NCI-H187 treated with DMSO at 0.1 percent for 48 hours (cell line): ENCODE measurements at places on chromosomes 2 and 18.

DNA sequence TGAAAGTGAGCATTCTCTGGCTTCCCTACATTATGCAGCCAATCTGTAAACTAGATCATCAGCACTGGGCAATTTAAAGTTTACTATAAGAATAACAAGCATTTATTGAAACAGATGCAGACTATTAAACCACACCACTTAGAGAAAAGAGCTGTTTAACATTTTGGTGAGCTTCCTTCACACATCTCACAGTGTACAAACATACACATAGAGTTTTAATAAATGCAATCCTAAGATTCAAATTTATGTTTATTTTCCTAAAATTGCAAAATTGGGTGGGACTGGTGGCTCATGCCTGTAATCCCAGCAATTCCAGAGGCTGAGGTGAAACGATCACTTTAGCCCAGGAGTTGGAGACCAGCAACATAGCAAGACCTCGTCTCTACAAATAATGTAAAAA, 199.3 kb downstream of the SH3BP4 start:
- no peak for DNase-seq

- DNase-seq: no peak
Observed at GRCh38 chr2:234022424-234022823, 28.1 kb upstream of the SPP2 start.

- DNase-seq: no peak
Observed at GRCh38 chr2:104658144-104658835, 195.6 kb upstream of the POU3F3 start.

DNA sequence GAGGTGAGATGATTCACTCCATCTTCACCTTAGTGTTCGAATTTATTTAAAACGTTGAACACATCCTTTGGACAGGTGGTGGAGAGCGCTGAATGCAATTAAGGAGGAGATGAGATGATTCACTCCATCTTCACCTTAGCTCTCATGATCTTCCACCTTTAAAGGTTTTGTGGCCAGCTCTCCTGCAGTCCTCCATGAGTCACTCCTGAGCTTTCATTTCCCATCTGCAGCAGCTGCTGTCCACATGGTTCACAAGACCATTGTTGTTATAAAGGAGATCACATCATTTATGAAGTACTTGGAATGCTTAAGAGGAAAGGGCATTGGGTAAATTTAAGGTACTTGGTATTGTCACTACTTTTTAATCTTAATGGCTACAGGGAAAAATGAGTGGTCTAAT, 298.5 kb downstream of the PAX3 start:
- DNase-seq: no peak

DNA sequence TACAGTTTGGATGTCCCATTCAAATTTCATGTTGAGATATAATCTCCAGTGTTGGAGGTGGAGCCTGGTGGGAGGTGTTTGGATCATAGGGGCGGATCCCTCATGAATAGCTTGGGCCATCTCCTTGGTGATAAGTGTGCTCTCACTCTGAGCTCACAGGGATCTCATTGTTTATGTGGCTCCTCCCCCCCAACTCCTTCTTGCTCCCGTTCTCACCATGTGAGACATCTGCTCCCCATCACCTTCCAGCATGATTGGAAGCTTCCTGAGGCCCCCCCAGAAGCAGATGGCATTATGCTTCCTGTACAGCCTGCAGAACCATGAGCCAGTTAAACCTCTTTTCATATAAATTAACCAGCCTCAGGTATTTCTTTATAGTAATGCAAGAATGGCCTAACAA, 3.0 kb upstream of the INPP1 start:
- DNase-seq: no peak

GRCh38 chr2:181639686-181640085, 17.2 kb downstream of the CERKL start:
- no peak for DNase-seq

DNA sequence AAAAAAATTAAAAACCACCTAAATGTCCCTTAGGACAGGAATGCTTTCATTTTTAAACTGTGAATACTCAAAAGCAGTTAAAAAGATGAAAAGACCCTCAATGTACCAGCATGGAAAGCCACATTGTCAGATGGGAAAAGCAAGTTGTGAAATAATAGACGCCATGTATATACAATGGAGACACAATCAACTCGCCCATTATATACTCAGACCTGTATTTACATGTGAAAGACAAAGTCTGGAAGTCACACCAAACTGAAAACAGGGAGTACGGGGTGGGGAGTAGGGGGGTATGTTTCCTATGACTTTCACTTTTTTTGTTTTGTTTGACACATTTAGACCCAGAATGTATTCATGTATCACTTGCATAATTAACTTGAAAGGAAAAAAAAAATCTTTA, 75.6 kb downstream of the CELF4 start:
- DNase-seq: no peak

- no peak for DNase-seq
Observed at GRCh38 chr2:99809259-99809900, 319.6 kb upstream of the REV1 start.

DNA sequence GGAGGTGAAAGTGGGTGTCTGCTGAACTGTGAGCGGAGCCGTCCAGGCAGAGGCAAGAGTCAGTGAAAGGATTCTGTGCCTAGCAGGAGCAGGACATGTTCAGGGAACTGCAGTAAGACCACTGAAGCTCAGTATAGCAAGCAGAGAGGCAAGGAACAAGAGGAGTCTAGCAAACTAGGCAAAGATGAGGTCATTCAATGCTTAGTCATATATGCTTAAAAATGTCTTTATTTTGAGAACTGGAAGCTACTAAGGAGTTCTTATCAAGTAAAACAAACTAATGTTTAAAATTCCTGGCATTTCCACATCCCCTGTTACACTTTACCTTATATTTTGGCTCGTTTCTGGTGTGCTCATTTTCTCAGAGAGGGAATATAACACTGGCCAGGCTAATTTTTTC, 913.4 kb downstream of the CBLN2 start:
- DNase-seq: no peak

- no peak for DNase-seq
Observed at GRCh38 chr18:58785171-58785805, 79.4 kb upstream of the ZNF532 start.

DNA sequence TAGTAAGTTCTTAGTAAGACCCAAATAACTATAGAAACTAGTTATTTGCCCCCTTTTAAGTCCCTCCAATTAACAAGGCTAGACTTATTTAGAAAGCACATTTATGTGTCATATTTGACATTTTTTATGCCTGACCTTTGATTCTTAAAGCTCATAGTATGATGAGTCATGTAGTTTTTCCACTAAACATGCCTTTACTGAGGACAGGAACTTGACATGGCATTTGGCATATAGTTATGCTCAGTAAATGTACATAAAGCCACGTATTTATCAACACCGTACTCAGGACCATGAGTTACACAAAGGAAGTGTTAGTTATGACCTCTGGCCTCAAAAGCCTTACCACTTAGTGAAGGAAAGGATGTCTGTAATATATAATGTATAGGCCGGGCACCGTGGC, 78.9 kb downstream of the GNAL start:
- DNase-seq: no peak

DNA sequence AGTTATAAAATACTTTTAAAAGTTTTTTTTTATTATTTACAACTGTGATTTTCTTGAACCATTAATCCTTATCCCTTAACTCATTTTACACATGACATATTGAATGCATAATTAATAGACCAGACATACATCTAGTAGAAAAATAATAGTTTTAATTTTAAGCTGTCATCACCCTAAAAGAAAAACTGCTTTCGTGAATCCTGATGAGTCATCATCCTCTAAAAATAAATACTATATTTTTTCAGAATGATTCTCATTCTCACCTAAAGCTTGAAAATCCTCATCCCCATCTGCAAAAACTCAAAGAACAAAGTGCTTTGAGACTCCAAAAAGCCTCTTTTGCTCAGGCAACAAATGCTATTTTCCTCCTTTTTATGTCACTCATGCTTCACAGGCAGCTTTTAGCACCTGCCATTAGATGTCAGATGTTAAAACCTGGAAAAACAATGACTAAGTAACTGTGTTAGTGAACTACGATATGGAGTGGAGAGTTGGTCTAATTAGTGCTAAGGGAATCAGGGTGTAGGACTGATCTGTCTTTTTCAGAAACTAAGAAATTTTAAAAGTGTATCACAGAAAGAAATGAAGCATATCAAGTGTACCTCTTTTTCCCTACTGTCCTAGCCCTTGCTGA, 297.6 kb downstream of the TMX3 start:
- DNase-seq: no peak

- no peak for DNase-seq
Observed at GRCh38 chr2:150234787-150235446, 252.6 kb downstream of the RND3 start.

DNA sequence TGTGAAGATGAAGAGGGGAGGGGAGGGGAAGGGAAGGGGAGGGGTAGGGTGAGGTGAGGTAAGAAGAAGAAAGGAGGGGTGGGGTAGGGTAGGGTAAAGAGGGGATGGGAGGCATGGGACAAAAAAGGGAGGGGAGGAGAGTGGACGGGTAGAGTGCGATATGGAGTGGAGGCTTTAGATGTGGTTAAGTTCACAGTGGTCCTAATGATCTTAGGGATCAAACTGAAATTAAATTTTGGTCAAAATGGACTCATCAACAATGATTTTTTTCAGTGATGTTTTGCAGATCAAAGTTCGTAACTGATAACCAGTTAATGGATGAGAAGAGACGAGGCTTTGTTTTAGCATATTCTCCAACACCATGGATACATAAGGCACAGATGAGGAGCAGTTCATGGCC, 513.9 kb upstream of the ACVR2A start:
- no peak for DNase-seq

GRCh38 chr2:70719231-70719630, 48.8 kb downstream of the ADD2 start:
- DNase-seq: no peak

- no peak for DNase-seq
Observed at GRCh38 chr2:42256505-42256904, 87.4 kb downstream of the EML4 start.

DNA sequence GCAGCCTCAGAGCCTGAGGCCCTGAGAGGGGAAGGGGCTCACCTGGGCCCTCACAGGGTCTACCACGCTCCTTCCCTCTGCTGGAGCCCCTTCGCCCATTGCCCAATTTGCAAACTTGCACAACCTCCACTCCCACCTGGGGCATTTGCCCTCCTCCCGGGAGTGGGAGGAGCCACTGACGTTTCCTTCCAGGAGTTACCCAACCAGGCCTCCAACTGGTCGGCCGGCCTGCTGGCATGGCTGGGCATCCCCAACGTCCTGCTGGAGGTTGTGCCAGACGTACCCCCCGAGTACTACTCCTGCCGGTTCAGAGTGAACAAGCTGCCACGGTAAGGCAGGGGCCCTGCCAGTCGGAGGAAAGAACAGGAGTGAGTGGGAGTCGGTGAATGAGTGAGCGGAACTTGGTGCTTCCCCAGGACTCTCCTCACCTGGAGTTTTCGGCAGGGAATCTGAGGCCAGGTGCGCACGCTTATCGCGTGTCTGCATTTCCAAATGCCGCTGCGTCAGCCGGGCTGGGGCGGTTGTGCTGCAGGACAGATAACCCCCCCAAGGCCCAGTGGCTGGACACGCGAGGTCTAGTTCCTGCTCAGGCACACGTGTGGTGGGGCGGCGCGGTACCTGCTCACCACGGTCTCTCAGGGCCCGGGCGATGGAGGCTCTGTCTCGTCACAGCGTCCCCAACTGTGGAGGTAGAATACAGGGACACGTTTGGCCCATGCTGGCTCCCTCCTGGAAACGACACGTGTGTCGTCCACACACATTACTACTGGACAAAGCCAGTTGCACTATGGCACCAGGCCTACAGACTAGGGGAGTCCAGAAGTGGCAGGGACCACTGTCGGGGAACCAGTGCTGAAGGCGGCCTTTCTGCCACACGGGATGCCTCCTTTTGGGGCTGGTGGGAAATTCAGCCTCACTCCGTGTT, 11.7 kb downstream of the ANO7 start:
- DNase-seq: no peak

- no peak for DNase-seq
Observed at GRCh38 chr2:71347517-71347916, 15.9 kb downstream of the ZNF638 start.

- DNase-seq: no peak
Observed at GRCh38 chr2:150467621-150467963, 19.9 kb downstream of the RND3 start.

GRCh38 chr2:227613272-227613660, 1.4 kb downstream of the SCYGR3 start:
- DNase-seq: no peak

GRCh38 chr18:41940506-41941215, 14.4 kb upstream of the PIK3C3 start:
- no peak for DNase-seq

DNA sequence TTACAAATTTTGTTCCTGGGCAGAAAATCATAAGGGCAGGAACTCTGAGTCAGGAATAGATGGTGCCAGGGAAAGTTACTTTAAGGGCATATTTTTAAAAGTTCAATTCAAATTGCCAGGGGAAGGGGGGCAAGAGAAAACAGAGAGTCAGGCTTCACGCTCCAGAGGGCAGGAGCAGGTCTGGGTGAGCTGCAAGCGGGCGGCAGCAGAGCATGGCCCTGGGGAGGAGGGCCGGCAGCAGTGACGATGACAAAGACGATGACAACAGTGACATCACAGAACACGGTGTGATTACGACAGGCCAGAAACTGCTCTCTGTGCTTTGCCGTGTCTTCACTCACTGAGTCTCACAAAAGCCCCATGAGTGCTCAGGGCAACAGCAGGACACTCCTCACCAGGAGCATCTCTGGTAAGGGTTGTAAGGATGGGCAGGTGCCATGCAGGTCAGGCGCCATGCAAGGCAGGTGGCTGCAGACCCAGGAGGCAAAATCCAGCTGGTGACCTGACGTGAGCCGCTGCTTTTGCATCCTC, 23.3 kb downstream of the CHST10 start:
- DNase-seq: no peak

GRCh38 chr18:12315490-12315889, 7.4 kb downstream of the TUBB6 start:
- DNase-seq: no peak

DNA sequence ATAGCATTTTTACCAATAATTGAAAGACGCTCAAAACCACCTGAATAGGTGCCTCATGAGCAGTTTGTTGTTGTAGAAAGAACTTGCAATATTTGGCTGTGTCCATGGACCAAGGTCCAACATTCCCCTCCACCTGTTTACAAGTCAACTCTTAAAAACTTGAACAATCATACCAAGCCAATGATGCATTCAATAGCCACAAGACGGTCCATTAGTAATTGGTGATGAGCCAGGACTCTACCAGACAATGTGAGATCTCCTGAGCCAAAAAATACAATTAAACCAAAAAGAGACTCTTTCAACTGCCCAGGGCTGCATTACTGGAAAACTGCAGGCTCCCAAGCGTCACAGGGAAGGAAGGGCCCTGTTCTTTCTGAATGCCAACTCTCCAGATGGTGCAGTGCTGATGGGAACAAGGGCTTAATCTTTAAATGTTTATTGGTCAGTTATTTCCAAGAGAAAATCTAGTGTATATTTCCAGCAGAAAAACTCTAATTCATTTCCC, 118.8 kb upstream of the EPB41L3 start:
- no peak for DNase-seq
